ENCODE measurements at places on chromosomes 3 and 15.

DNA sequence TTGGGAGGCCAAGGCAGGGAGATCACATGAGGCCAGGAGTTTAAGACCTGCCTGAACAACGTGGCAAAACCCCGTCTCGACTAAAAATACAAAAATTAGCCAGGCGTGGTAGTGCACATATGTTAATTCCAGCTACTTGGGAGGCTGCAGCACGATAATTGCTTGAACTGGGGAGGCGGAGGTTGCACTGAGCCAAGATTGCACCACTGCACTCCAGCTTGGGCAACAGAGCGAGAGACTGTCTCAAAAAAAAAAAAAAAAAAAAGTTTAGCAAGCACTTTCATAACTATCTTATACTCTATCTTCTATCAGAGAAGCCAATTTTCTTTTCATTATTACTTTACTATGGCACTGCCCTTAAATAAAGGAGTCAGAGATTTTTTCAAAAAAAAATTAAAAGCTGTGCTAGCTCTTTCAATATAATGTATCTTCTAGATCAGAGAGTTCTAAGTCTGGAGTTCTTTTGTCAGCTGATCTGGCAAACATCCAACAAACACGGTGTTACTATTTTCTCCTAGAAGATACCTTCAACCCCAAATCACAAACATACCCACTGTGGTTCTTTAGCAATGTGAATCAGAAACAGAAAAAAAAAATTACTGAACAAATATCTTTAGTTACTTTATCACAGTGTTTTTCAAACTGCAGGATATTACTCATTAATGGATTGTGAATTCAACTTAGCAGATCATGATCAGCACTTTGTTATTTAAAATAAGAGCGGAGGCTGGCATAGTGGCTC lies 3.0 kb downstream of the ZNF770 start:
- DNase-seq: no peak

DNA sequence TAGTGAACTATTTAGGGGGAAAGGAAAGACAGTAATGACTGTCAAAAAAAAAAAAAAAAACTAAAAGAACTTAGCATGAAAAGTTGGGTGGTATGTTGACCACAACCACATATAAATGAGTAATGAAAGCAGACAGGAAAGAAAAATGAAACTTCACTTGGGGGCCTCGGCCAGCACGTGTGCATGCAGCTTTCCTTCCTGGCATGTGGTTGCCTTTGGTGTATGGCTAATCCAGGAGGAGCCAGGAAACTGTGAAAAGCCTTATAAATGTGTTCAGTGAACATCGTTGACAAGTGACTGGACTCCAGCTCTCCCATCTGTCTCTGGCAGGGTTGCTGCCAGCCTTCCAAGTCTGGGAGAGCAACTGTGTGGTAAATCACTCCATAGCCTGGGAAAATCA lies 195.1 kb downstream of the DTWD1 start:
- no peak for DNase-seq

DNA sequence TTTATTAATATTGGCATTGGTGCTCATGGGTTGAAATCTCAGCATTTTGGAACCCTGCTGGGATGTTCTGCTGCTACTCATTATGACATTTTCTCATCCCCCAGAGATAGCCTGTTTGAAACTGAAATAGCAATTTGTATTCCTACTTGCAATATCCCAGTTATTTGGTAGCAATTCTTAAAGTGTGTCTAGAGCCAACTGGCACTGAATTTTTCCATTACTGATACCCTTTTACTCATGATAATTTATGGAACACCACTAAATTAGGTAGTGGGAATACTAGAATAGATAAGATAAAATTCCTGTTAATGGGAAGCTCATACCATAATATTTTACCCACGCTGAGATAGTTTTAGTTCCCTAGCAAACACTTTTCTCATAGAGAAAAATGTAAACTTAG lies 309.3 kb downstream of the SV2B start:
- DNase-seq: no peak

- no peak for DNase-seq
These were observed 65.4 kb upstream of the SEC61A1 start for GRCh38 chr3:127986803-127987202.

GRCh38 chr3:145899241-145899640 lies 261.7 kb downstream of the PLOD2 start:
- no peak for DNase-seq

GRCh38 chr3:140686948-140687347 lies 9.1 kb downstream of the TRIM42 start:
- DNase-seq: no peak

GRCh38 chr3:38026856-38027255 lies 2.6 kb downstream of the PLCD1 start:
- no peak for DNase-seq

- DNase-seq: no peak
These were observed 9.2 kb downstream of the LXN start for GRCh38 chr3:158663246-158663645.

GRCh38 chr3:9673082-9673481 lies 23.8 kb downstream of the MTMR14 start:
- no peak for DNase-seq

DNA sequence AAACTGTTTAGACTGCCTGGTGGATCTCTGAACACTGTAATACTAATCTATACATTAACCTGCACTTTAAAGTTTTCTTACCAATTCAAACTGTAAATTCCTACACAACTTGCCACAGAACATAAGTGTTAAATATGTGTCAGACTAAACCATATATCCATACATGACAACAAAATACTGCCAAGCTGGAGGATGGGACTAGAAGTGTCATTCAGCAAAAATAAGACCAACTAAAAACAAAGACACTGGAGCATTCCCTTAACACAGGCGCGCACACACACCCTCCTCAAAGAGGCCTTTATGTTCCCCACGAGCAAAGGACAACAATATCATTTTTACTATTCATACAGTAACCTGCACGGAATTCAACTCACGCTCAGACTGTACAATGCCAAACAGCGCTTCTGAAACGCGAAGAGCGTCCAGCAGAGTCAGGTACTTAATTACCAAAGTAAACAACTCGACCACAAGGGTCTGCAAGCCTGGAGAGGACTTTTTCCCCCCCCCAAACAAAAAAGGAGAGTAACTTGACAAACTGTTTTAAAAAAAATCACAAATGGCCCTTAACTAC lies 1.1 kb downstream of the DCUN1D1 start:
- DNase-seq: no peak

GRCh38 chr3:2677501-2677900 lies 432.7 kb downstream of the IL5RA start:
- no peak for DNase-seq

DNA sequence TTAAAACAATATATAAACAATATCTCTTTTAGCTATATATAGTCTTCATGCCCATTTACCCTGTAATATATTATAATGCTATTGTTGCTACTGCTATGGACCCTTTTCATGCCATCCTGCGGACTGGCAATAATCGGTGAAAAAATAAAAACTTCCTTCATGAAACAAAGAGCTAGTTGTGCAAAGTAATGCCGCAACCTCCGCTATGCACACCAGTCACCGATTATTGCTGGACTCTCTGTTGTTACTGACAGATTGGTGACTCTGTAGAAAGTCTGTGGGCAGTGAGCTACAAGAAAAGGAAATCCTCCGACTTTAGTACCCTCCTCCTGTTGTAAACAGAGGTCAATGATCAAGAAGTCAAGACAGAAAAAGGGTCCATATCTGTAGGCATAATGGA lies 17.9 kb upstream of the ICE2 start:
- DNase-seq: no peak
